Stimulated activated naive B cell treated with anti-CD40 and anti-IgM and Interleukin-4, amounts not matched to agents 10 μg/mL and 1 μg/mL and 100 μg/mL, for 72 hours (primary cell): ENCODE measurements at places on chromosomes 4 and X.

GRCh38 chrX:65667503-65668376, at the start of gene MSN:
Gene MSN (plus strand): TSS chrX:65667654. CDS start chrX:65667842, 188 bp downstream.
- DNase-seq, result peak; percentile 67

DNA sequence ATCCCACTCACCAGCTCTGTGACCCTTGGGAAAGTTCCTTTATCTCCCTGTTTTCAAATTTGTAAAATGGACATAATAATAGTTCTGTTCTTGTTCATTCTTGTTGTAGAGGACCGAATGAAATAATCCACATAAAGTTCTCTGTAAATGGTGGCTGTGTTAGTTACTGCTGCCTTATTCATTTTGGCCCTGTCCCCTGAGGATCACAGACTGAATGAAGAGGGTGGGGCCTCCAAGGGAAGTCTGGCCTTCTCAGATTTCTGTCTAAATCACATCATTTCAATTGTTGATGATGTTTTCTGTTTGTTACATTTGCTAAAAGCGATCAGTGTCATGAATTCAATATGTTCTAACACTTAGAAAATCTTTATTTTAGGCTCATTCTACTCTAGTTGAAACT, 117.9 kb downstream of the PPEF1 start:
- no peak for DNase-seq

DNA sequence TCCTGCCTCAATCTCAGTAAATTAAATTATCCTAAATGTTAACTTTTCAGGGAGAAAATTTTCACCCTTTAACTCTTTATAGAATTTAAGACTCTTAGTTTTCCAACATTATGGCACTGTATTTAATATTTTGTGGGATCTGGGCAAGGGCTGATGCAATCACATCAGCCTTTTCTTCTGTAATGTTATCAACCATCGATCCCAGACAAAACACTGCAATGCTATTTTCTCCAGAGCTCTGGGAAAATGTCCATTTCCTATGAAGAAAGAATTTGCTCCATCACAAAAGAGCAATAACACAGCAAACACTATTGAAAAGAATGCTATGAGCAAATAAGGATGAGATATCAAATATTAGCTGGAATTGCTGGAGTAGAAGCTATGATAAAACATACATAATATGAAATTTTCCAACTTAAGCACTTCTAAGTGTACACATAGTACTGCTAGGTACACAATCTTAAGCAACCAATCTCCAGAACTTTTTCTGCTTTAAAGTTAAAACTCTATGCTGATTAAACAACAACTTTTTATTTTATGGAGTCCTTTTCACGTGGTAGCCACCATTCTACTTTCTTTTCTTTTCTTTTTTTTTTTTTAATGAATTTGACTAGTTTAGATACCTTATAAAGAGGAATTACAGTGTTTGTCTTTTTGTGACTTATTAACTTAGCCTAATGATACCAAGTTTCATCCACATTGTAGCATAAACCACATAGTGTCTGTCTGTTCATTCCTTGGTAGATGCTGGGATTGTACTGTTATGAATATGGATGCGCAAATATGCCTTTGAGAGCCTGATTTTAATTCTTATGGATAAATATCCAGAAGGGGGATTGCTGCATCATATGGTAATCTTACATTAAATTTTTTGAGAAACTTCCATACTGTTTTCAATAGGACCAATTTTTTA, 43.6 kb downstream of the UGT2A3 start:
- no peak for DNase-seq

DNA sequence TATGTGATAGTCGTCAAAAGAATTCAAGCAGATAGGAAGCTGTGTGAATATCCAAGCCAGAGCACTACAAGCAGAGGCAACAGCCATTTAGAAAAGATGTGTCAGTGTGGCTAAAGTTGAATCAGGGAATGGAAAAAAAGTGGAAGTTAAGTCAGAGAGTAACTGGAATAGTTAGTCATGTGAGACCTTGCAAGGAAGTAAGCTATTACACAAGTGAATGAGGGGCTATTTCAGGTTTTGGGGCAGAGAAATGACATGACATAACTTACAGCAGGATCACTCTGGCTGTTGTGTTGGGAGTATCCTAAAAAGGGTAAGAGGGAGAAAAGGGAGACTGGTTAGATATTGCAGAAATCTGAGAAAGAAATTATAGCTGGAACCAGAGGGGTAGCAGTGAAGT, 236.6 kb upstream of the PCDH18 start:
- no peak for DNase-seq

DNA sequence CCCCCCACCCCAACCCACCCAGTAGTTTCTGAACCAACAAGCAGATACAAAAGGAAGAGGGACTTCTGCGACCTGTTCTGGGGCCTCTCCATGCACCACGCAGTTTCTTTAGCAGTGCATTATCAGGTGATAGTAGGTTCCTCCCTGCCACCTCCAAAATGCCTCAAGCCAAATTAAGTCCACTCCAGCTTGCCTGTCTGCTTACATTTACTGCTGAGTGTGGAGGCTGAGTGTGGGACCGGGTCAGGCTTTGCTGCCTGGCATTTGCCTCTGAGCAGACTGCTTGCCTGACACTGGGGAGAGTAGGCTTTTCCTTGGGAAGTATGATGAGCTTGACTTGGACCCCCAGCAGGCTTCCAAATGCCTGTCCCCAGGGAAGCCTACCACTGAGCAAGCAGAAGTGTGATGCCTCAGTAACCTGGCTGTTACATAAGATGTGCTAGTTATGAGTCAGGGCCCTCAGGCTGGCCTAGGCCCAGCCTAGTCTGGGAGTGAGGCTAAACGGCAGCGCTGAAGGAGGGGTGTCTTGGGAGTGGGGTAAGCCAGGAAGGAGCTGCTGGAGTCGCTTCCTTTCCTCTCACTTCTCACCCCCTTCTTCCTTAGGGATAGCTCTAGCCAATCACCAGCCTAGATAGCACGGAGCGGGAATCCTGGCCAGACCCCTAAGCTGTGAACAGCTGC, 9.0 kb downstream of the TSC22D3 start:
- no peak for DNase-seq

GRCh38 chr4:40240040-40240653, 43.3 kb downstream of the RHOH start:
- no peak for DNase-seq

DNA sequence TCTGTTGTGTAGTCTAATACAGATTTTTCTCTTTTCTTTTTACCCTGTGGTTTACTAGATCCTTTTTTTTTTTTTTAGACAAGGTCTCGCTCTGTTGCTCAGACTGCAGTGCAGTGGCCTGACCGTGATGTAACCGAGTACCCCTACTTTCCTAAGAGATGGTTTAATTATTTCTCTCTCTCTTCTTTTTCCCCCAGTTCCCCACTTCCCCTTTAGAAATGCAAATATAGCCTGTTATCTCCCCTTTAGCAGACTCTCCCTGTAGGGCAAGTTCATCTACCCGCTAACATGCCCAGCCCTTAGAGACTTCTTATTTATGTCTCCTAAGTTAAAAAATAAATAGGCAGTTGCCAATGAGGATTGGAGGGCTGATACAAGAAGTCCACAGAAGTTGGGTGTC, 4.5 kb downstream of the SNX25 start:
- DNase-seq, result peak; percentile 39

GRCh38 chrX:68714856-68715255, 67.4 kb downstream of the STARD8 start:
- DNase-seq, result no peak

DNA sequence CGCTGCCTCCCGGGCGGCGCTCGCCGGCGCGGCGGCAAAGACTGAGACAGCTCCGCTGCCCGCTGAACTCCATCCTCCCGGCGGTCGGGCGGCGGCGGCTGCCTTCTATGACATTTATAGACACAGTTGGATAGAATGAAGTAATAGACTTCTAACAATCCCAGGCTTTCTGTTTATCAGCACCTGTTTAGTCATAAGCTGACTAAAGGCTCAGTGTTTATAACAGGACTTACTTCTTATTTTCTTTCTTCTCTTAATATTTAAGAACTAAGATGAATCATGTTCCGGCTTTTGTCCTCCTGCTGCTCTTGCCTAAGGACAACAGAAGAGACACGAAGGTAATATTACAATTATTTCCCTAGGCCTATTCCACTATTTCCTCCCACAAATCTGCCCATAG, 3.9 kb downstream of the ARL13A start:
- no peak for DNase-seq

DNA sequence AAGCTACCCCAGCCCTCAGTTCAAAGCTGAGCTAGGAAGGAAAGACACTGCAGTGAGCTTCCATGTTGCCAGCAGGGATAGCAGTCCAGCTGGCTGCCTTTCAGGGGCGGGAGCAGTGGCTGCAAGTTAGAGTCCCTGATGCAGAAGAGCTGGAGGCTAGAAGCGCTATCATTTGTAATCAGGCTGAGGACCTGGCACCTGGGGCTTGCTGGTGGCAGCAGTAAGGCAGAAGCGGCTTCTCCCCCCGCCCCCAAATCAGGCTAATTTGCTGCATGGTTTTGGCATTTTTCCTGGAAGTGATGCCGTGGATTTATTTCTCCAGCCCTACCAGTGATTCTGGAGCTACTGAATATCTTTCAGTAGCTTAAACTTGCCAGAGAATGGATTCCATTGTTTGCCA, 203.3 kb downstream of the CLCN4 start:
- DNase-seq, result no peak

GRCh38 chr4:5683566-5683965, 24.8 kb downstream of the EVC2 start:
- DNase-seq, result no peak

GRCh38 chrX:115547448-115547847, 13.5 kb upstream of the PLS3 start:
- DNase-seq, result no peak

DNA sequence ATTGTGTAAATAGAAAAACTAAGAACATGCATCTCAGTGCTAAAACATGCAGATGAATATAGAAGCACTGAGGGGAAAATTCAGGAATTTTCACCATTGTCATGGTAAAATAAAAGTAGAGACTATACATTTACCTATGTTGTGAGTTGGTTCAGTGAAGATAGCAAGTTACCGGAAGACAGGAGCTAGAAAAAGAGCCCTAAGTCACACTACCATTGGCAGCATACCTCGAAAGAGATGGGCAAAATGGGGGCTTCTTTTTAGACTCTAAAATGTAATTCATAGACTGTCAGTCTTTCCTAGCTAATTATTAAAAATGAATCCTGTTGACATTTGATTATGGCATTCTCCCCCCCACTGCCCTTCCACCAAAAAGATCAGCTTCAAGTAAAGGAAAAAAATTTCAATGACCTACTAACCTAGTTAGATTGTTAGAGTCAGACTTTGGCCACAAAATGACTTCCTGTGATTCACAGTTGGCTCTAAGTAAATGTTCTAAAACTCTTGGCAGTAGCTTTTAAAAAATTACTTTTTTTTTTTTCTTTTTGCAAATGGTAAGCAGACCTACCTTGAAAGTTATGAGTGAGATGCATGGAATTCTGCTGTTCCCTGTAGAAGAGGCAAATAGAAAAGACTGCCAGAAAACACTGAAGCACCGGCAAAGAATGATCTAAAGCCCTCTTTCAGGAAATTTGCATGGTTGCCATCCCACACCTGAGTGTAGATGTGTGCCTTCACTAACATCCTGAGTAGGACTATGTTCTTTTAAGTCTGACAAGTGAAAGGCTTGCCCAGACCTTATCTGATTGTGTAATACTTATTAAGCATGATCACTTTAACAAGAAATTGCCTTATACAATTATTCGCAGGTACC, 26.4 kb upstream of the ARSJ start:
- DNase-seq, result no peak

DNA sequence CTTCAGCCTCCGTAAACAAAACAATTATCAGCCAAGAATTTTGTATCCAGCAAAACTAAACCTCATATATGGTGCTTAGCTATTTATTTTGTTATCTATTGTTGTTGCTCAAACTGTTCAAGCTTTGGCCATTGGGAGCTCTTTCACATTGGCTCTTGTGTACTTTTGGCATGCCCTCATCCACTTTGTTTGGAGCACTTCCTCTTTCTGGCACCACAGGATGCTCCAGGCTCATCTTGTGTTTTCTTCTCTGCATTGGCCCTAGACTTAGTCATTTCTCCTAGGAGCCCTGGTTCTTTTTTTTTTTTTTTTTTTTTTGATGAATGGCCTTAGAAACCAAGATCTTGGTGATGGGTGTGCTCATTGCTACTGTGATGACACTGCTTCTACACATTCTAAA, 74.5 kb downstream of the DIPK2B start:
- no peak for DNase-seq

DNA sequence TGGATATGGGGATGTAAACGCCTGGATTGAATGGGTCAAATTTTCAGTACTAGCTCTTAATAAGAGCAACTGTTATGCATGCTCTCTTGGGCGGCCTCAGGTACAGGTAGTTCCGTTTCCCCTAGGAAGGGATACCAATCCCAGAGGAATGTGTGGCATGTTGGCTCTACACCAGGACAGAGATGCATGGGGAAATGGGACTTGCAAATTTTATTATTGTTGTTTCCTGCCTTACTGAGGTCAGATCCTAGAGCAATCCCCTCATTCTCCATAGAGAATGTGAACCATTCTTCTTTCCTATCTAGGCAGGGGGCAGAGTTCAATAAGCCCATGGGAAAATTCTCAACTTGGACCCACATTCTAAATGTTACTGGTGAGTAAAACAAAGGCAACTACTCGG, 361.8 kb upstream of the FGF16 start:
- no peak for DNase-seq

- DNase-seq, result no peak
These were observed 25.5 kb upstream of the FAM120C start for GRCh38 chrX:54208531-54208930.

- DNase-seq, result no peak
These were observed 613.1 kb upstream of the HS3ST1 start for GRCh38 chr4:12041828-12042227.

GRCh38 chrX:8820910-8821527, 19.8 kb upstream of the FAM9A start:
- no peak for DNase-seq

DNA sequence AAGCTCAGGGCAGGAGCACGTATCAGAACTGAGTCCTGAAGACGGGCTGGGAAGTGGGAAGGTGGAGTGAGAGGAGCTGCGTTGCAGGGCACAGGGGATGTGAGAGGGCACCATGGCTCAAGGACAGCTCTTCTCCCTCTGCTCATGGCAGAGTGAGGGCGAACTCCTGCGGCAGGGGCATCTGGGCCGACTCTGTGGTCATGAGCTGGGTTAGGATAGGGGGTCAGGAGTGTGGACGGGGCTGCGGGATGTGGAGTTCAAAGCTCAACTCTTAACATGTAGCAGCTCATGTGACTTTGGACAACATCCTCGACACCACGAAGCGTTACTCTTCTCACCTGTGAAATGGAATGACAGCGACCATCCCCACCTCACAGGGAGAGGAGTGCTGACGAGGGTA, 19.4 kb upstream of the SORCS2 start:
- DNase-seq, result no peak

- no peak for DNase-seq
These were observed 34.1 kb downstream of the FHDC1 start for GRCh38 chr4:152970102-152970820.

- no peak for DNase-seq
These were observed 43.3 kb upstream of the FBXW7 start for GRCh38 chr4:152579107-152579764.

DNA sequence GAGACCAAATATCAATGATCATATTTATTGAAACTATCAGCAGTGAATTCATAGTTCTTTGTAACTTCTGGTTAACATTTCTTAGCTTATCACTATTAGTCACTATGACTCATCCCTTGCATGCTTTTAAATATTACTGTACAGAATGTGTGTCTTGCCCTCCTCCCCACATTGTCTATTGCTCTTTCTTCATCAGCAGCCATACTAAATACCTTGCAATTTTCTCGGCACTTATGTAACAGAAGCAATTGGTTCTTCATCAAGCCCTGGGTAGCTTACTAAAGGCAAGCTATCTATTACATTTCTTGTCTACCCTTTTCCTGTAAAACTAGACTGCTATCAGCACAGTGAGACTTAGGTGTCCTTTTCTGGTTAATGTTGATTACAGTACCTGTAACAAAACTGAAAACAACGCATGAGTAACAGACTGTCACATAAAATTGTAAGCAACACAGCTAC, 8.2 kb downstream of the KLHL4 start:
- DNase-seq, result no peak
